ENCODE measurements at places on chromosomes 5 and 9.

- H3K27me3 ChIP-seq, result no peaks in the 10 kb centered on the region
- no peak overlapping the region for H3K4me3 ChIP-seq
- no peaks in the 10 kb centered on the region for H3K4me1 ChIP-seq
- no peaks in the 10 kb centered on the region for H3K36me3 ChIP-seq
- H3K27ac ChIP-seq, result no peak overlapping the region
Measured at GRCh38 chr5:32541241-32541640, 44.1 kb upstream of the SUB1 start.

DNA sequence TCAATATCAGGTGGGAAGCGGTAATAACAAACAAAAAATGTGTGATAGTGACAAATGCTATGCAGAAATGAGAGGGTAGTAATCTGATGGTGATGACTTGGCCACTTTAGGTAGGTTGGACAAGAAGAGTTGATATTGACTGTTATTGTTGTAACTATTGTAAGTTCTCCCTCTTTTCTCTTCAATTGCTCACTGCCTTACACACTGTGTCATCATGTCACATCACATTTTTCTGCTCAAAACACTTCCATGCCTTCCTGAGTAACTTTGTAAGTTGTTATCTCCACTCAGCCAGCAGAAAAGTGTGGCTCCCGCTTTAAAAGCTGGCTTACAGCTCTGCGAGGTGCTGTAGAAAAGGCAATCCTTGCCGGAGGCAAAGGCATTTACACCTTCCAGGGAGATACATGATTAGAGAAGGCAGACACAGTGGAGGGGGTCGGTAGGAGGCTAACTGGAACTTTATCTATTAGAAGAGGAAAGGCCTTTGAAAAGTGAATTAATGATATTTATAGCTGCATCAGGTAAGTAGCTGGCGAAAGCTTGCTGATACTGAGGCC is 85.2 kb upstream of the CLINT1 start:
- H3K36me3 ChIP-seq, result no peaks in the 10 kb centered on the region
- H3K27ac ChIP-seq, result no peak overlapping the region
- no peaks in the 10 kb centered on the region for H3K27me3 ChIP-seq
- no peak overlapping the region for H3K4me3 ChIP-seq
- peaks cover 10% of the 10 kb centered on the region for H3K4me1 ChIP-seq
- no peak for DNase-seq

DNA sequence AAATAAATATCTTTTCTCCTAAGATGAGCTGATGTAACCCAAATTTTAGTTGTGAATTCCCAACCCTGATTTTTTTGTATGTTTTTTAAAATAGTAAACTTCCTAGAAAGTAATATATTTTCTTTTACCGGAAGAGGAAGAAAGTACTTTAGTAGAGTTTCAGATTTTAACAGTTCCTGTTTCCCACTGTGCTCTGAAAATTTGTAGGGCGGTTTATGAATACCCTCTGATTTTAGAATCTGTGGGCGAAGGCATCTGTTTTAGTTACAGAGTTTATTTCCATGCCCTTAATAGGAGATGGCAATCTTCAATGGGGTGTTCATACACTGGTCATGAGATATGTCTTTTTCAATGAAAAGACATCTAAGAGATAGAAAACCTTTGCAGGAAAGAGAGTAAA is 3.7 kb upstream of the HOMER1 start:
- H3K36me3 ChIP-seq, result no peaks in the 10 kb centered on the region
- no peak for DNase-seq
- H3K27ac ChIP-seq, result no peak overlapping the region
- no peaks in the 10 kb centered on the region for H3K27me3 ChIP-seq
- no peak overlapping the region for H3K4me3 ChIP-seq

DNA sequence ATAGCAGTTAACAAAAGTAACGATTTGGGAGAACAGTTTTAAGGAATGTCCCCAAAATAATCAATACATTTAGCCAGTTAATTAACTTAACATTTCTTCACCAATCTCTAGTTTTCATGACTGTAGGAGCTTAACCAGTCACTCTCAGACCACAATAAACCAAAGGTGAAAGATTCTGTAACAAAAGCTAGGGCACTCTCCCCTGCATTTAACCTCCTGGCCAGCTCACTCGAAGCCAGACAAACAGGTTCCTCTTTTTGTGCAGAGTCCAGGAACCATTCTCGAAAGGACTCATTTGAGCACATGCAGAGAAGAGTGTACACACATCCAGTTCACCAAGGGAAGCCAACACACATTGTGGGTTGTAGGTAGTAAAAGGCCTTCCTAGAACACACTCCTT is 6.5 kb downstream of the IL7R start:
- no peak overlapping the region for H3K27ac ChIP-seq
- no peaks in the 10 kb centered on the region for H3K4me1 ChIP-seq
- no peak for DNase-seq
- H3K4me3 ChIP-seq, result no peak overlapping the region
- H3K27me3 ChIP-seq, result no peaks in the 10 kb centered on the region

GRCh38 chr5:162067162-162067561 is 411 bp upstream of the GABRG2 start:
- no peak for DNase-seq
- no peaks in the 10 kb centered on the region for H3K4me1 ChIP-seq
- H3K27ac ChIP-seq, result no peak overlapping the region

DNA sequence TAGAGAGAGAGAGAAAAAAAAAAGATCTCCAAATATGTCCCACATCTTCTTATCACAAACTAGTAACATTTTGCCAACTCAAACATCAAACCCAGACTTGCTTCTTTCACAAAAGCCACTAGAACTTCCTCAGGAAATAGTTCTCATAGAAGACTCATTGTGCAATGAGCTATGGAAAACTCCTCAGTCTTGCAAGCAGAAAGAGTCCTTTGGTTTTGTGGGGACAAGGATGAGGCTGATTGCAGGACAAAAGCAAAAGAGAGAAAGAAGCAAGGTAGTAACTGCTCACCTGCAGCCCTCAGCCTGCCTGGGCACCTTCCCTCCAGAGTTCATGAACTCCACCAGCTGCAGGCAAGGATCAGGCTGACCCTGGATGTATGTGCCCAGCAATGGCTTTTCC is 399.0 kb downstream of the IRX1 start:
- no peaks in the 10 kb centered on the region for H3K27me3 ChIP-seq
- H3K4me3 ChIP-seq, result no peak overlapping the region
- no peaks in the 10 kb centered on the region for H3K4me1 ChIP-seq
- DNase-seq, result no peak
- H3K27ac ChIP-seq, result no peak overlapping the region

GRCh38 chr5:5634817-5635216 is 212.3 kb downstream of the ICE1 start:
- H3K36me3 ChIP-seq, result no peaks in the 10 kb centered on the region
- DNase-seq, result no peak
- no peak overlapping the region for H3K4me3 ChIP-seq

GRCh38 chr5:150613991-150614660 is 26.3 kb upstream of the SYNPO start:
- no peak overlapping the region for H3K4me3 ChIP-seq
- no peaks in the 10 kb centered on the region for H3K36me3 ChIP-seq
- DNase-seq, result no peak
- H3K4me1 ChIP-seq, result peaks cover 48% of the 10 kb centered on the region
- no peak overlapping the region for H3K27ac ChIP-seq
- H3K27me3 ChIP-seq, result no peaks in the 10 kb centered on the region

DNA sequence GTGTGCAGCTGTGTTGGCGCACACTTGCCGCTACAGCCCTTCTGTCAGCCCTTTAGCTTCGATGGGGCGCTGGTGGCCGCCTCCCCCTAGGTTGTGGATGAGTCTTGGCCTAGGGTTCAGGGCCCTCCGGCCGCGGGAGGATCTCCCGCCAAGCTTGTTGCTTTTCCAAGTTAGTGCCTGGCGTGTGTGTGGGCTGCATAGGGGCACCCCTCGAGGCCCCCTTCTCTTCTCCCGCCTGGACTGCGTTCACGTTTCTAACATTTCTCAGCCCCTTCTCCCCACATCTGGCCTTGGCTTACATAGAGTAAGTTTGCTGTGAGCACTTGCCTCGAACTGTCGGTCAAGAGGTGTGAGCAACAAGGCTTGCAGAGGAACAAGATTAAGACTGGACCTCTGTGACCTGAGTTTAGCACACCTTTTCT is 413 bp upstream of the OXCT1 start:
- no peak for DNase-seq
- no peaks in the 10 kb centered on the region for H3K27me3 ChIP-seq
- H3K27ac ChIP-seq, result peak overlapping the region; percentile 83
- H3K4me3 ChIP-seq, result peak overlapping the region; percentile 68
- no peaks in the 10 kb centered on the region for H3K36me3 ChIP-seq

DNA sequence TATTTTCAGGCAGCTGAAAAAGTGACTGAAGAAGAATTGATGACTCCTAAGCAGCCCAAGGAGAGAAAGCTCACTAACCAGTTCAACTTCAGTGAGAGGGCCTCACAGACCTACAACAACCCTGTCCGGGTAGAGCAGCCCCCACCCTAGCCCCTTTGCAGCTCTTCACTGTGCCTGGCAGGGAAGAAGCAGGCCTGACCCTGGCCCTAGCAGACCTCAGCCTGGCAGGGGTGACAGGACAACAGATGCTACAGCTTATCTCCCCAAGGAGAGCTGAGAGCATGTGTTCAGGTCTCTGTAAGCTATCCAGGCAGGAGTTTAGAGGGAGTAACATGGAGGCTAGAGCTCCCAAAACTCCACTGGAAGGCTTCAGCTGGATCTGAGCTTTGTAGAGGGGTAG is 31.8 kb downstream of the DNAI1 start:
- H3K27me3 ChIP-seq, result no peaks in the 10 kb centered on the region
- no peaks in the 10 kb centered on the region for H3K4me1 ChIP-seq
- H3K36me3 ChIP-seq, result no peaks in the 10 kb centered on the region
- H3K27ac ChIP-seq, result no peak overlapping the region
- DNase-seq, result no peak

GRCh38 chr5:60651872-60652620 is 47.9 kb downstream of the DEPDC1B start:
- no peaks in the 10 kb centered on the region for H3K36me3 ChIP-seq
- no peak overlapping the region for H3K27ac ChIP-seq
- H3K4me1 ChIP-seq, result no peaks in the 10 kb centered on the region
- H3K27me3 ChIP-seq, result no peaks in the 10 kb centered on the region

DNA sequence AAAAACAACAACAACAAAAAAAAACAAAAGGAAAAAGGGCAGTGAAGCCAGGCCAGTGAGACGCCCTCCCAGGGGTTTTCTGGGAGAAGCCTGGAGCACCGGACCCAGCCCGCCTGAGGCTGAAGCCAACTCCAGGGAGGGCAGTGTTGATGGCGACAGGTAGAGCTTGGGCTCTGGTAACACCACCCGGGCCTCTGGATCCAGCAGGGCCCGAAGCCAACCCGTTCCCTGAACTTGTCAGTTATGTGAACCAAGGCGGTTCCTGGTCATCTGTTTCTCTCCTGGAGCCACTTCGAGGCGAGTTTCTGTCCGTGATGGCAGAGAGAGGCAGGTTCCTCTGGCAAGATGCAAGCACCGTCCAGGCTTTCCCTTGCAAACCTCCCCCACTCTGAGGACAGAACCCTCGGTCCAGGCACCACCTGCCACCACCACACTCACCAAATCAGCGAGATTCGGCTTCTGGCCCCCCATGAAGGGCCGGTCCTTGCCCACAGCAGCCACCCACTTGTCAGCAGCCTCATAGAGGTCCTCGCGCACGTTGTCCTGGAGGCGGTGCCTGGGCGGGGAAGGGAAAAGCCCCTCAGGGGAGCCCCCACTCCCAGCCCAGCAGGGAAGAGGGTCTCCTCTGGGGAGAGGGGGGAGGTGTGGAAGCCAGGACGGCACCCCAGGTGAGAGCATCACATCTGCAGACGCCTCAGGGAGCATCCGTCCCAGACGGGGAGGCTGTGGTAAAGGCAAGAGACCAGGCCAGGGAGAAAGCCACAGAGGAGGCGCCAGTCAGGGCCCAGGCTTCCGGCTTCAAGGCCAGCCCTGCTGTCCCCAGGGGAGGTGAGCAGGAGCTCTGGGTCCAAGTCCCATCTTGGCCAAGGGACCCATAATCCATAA is 5.4 kb downstream of the PTGES2 start:
- H3K4me1 ChIP-seq, result peaks cover 30% of the 10 kb centered on the region
- H3K4me3 ChIP-seq, result no peak overlapping the region
- H3K36me3 ChIP-seq, result no peaks in the 10 kb centered on the region
- no peak overlapping the region for H3K27ac ChIP-seq

DNA sequence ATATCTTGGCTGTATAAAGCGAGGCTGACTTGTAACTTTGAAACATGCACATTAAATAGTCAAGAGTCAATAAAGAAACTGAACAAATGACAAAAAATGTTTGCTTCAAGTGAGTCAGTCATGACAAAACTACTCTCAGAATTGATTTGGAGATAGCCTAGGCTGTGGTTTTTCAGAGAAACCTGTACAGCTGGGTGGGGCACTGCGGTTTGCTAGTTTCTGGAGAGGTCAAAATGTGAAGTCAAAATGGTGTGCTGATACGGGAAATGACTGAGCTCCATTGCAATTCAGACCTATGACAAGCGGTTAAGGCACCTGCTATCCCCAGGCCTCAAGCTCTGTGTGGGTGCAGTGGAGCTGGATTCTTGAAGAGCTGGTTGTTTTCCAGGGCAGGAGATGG is 10.3 kb upstream of the CD180 start:
- no peak overlapping the region for H3K27ac ChIP-seq
- H3K4me1 ChIP-seq, result peaks cover 28% of the 10 kb centered on the region
- no peak for DNase-seq
- no peak overlapping the region for H3K4me3 ChIP-seq
- no peaks in the 10 kb centered on the region for H3K27me3 ChIP-seq
- no peaks in the 10 kb centered on the region for H3K36me3 ChIP-seq

- no peaks in the 10 kb centered on the region for H3K36me3 ChIP-seq
- no peaks in the 10 kb centered on the region for H3K4me1 ChIP-seq
- H3K4me3 ChIP-seq, result no peak overlapping the region
Measured at GRCh38 chr5:141742866-141743851, 61.1 kb upstream of the ARAP3 start.

GRCh38 chr9:96883922-96884321 is 29.6 kb upstream of the ZNF782 start:
- H3K4me1 ChIP-seq, result no peaks in the 10 kb centered on the region
- H3K27me3 ChIP-seq, result no peaks in the 10 kb centered on the region
- no peak for DNase-seq
- no peaks in the 10 kb centered on the region for H3K36me3 ChIP-seq
